ENCODE measurements at places on chromosomes 5 and 9.

GRCh38 chr5:178940569-178941360 lies at the start of gene ZNF454:
Gene ZNF454, plus strand, starts transcription at chr5:178941198. Its CDS starts 1,594 bp downstream, at chr5:178942792.
- DNase-seq, result peak; percentile 71

GRCh38 chr9:87950296-87950695 lies 24.0 kb downstream of the CDK20 start:
- no peak for DNase-seq

DNA sequence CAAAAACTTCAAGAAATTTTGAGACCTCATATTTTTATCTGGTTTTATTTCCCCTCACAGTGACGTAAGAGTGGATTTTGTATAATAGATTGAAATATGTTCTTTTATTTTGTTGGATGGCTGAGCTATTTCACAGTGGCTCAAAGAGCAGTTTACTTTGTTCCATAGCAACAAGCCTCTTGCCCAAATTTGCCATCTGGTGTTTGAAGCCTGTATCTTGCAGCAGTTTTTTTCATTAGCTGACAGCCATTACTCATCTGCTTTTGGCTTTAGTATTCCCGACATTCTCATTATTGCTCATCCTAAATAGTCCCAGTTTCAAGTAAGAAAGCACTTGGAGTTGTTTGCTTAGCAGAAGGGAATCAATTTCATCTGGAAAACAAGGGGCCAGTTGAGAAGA lies 36.3 kb downstream of the GDA start:
- DNase-seq, result peak; percentile 10

DNA sequence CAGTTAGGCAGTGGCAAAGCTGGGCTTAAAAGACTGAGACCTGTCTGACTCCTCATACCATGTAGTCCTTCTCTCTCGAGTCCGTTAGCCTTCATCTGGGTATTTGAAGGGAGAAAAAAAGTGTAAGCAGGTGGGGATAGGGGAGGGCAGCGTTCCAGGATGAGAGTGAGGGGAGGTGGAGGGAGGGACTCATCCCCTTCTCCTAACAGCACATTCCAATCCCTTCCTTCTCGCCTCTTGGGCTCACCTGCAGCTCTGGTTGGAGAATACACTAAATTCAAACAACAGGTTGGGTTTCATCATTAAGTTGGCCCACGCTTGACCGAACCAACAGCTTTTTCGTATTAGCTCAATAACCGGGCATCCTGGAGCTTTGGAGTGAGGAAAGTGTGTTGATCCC lies 3.6 kb downstream of the NEURL1B start:
- DNase-seq, result no peak

- DNase-seq, result no peak
Observed at GRCh38 chr9:18438300-18438925, 35.5 kb upstream of the ADAMTSL1 start.

DNA sequence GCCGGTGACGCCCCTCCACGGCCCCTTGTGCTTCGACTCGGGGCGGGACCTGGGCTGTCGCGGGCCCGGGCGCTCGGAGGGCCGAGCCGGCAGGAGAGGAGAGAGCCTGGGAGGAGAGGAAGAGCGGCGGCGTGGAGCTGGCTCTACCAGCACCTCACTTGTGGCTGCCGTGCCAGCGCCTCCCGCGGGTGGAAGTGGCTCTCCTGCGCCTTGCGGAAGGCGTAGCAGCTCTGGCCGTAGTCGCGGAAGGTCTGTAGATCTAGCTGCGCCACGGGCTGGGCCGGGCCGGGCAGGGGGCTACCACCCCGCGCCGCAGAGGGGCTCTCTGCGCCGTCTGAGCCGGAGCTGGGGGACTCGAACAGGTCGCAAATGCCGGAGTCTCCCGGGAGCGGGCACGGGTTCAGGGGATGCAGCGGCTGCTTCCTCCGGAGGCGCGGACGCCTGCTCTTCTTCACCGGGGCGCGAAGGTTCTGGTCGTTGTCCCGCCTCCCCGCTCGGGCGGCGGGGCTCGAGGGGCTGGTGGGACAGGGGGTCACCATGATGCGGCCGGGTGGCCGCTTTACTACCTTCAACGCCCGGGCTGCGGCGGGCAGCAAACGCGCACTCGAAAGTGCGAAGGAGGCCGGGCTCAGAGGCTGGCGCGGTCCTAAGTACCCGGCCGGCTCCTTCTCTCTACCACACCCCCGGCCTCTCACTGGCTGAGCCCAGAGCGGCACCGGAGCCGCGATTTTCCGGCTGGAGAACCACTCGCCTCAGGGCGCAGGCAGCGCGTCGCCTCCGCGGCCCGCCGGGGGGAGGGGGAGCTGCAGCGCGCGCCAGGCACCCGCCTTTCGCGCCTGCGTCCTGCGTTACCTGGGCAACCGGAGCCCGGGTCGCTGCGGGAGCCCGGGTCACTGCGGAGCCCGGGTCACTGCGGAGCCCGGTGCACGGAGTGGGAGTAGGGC lies at the start of gene CCNO:
TSS of gene CCNO (minus strand) at position 624 of the 944 bp plus-strand sequence. CDS start at position 539, 85 bp downstream.
- DNase-seq, result peak; percentile 33

DNA sequence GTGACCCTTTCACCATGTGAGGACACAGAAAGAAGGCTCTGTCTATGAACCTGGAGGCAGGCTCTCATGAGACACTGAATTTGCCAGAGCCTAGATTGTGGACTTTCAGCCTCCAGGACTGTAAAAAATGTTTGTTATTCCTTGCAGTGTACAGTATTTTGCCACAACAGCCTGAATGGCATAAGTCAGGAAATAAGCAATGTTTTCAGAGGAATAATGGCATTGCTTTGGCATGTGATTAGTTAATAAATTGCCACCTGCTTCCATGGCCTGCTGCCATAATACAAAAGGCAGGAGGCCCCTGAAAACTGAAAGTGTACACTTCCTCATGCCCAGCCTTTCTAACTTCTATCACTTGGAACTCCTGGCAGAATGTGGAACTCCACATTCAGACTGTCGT lies 408.1 kb downstream of the GADD45G start:
- no peak for DNase-seq

DNA sequence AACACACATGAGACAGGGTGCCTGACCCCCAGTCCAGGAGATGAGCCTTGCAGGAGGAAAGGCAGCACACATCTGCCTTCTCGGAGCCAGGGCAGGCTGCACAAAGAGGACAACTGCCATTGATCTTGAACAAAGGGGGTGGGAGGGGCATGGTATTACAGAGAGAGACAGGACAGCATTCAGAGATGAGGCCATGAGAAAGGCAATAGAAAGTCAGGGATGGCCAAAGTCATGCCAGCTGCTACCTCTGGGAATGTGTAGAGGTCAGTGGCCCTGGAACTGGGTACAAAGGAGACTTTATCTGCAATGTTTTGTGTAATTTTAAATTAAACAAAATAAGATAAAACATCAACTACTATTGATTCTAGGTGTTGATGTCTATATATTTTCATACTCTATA lies 43.2 kb downstream of the WDR36 start:
- DNase-seq, result no peak

DNA sequence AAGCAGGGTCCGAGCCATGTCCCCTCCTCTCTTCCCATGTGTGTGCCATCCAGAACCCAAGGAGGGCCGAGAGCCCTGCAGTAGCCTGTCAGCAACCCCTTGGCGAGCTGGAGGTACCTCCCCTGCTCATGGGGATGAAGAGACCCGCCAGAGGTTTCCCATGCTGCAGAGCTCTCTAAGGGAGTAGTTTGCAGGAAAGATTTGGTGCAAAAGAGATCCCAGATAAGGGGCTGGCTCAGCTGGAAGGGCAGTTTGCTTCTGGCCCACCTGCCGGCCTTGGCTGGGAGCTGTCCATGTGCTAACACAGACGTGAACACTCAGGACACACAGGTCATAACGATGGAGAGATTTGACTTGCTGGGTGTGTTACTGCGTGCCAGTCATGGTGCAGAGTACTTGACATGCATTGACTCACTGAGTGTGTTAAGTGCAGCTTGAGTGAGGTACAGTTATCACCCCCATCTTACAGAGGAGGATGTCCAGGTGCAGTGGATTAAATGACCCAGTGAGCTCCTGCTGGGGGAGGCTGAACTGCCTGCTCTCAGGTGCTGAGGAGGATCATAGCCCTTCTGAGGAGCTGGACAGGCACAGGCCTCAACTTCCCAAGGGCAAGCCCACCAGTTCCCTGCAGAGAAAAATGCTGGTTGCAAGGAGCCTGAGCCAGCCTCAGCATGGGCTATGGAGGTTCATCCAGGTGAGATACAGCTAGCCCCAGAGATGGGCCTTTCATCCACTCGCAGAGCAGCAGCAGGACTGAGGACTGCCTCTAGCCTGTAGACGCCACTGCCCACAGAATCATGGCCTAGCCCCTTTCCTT lies 6.3 kb upstream of the SLC25A48 start:
- no peak for DNase-seq

- no peak for DNase-seq
Observed at GRCh38 chr9:90020276-90020871, 415.6 kb downstream of the GADD45G start.
